ENCODE measurements at places on chromosomes 12 and 14.
A peak's percentile ranks its signal among the peaks of the same experiment; 100 is the strongest.

DNA sequence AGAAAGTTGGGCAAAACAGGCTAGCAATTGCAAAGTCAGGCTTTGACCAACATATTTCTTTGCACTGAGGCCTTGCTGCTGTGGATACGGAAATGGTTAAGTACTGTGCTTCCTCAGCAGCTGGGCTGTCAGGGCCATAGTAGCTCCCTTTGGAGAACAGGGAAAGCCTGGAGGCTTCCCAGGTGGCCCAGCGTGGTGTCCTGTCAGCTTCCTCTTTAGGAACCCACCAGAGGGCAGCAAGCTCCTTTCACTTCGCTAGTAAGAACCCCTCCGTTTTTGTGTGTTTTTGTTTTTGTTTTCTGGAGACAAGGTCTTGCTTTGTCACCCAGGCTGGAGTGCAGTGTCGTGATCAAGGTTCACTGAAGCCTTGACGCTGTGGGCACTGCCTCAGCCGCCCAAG is 1.7 kb upstream of the CFAP251 start:
- no peak for DNase-seq

- DNase-seq: no peak
Measured at GRCh38 chr12:50926415-50926814, 25.9 kb upstream of the HIGD1C start.

- DNase-seq: no peak
Measured at GRCh38 chr12:80373666-80374065, 70.4 kb upstream of the PTPRQ start.

- no peak for DNase-seq
Measured at GRCh38 chr12:118689793-118690192, 291.5 kb upstream of the SRRM4 start.

- no peak for DNase-seq
Measured at GRCh38 chr12:105481392-105482300, 151.2 kb downstream of the C12orf75 start.

GRCh38 chr14:96062506-96062905 is 23.3 kb downstream of the C14orf132 start:
- DNase-seq: no peak

DNA sequence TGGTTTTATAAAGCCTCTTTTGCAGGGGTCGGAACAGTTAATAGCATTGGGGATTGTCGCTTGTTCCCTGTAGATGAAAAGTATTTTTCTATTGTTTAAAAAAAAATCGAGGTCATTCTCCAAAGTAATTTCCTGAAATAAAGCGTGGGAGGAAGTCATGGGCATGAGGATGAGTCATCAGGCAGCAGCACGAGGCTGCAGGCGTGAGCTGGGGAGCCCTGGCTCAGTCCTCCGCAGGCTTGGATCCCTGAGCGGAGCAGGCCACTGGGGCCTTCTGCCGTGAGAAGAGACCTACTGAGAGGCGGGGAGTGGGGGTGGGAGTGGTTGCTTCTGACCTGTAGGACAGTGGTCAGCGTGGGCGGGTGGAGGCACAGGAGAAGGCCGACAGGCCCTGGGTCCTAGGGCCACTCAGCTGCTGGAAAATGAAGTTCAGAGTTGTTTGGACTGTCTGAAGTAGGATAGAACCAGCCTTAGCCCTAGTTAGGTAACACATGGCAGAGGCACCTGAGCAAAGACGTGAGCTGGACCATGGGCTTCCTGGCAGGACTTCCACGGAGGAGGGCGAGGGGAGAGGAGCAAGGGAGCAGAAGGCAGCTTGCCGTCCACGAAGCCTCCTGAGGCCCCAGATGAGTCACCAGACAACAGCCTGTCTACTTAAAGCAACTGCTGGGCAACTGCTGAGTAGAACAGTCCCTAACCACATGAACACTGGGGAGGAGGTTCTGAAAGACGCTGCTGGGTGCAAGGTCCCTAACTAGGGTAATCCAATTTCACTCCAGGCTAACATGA is 21.1 kb upstream of the LGALS3 start:
- no peak for DNase-seq

- DNase-seq: no peak
Measured at GRCh38 chr12:106249411-106250135, 1.8 kb upstream of the CKAP4 start.

- no peak for DNase-seq
Measured at GRCh38 chr14:72305561-72305960, 373.3 kb downstream of the RGS6 start.

GRCh38 chr12:82473111-82473754 is 114.9 kb downstream of the METTL25 start:
- no peak for DNase-seq

DNA sequence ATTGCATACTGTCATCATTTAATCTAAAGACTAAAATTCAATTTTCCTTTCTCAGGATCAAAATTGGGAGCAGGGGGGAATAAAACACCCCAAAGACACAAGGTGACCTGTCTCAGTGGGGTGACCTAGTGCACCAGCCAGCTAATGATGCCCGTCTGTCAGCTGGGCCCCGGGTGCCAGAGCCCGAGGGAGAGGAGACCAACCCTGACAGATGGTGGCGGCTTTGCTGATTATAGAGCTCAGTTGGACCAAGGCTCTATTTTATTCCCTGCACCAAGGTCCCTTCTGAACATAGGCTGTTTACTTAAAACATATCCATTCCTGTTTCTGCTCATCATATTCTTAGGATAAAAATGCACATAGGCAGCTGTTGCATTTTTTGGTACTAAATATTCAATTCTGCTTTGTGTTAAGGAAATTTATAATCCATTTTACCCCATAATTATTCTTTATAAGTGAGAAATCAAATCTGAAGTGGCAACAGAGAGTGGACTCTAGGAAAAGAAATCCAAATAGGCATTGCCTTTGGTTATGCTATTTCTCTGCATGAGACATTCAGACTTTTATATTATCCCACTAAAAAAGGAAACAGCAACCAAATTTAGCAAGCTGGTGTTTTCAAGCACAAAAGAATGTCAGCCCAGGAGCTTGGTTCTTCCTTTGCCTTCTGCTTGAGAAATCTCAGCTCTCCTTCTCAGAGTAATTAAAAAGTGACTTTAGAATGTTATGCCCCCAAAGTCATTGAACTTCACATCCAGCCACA is 96.8 kb upstream of the IFNG-AS1 start:
- no peak for DNase-seq

GRCh38 chr12:85829391-85829790 is 6.8 kb downstream of the RASSF9 start:
- DNase-seq: no peak

DNA sequence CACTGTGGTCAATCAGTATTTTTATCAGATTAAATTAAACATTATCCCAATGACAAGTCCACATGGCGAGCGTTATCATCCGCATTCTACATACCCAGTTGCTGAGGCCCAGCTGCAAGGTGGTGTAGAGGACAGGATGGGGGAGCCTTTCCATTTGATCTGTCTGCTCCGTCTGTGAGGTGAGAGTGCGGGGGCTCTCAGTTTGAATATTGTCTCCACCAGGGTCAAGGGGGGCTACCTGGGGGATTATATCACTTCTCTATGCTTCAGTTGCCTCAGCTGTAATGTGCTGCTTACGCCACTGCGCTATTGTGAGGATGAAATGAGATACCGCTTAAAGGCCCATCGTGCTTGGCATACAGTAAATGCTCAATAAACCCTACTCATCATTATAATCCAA is 1106.0 kb downstream of the BCL11B start:
- DNase-seq: no peak

DNA sequence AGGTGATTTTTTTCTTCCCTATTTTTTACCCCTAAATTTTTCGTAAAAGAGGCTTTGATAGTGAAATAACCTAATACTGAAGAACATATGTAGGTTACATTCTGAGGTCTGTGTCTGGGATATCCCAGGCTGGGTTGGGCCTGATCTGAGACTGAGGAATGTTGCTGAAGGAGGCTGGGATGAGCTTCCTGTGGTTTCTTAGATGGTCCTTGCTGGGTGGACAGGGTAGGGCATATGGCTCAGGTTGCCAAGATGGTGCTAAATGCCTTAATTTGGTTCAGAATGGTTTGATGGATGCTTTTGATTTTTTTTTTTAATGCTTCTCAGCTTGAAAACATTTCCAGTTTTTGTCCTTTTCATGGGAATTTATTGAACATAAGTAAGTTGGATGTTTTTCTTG is 124.6 kb upstream of the PMCH start:
- no peak for DNase-seq

GRCh38 chr14:57712102-57712501 is 153.8 kb downstream of the SLC35F4 start:
- DNase-seq: no peak

DNA sequence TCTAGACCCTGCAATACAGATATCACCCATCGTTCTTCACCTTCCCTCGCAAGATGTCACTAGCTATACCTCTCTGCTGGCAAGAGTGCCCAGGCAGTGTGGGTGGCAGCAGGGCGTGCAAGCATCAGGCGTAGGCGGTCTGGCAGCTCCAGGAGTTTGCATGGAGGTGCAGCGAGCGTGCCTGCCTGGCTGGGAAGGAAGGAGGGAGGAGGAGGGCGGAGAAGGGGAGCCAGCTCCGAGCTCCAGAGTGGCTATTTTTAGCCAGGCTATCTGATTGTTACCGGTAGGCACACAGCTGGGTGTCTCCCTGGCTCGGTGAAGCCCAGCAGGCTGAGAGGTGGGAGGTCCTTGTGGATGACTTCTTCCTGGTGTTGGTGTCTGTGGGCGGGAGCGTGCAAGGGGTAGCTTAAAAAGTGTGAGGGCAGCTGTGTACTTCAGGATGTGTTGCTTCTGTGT is 6.2 kb downstream of the FOXJ2 start:
- peak; percentile 56 for DNase-seq

DNA sequence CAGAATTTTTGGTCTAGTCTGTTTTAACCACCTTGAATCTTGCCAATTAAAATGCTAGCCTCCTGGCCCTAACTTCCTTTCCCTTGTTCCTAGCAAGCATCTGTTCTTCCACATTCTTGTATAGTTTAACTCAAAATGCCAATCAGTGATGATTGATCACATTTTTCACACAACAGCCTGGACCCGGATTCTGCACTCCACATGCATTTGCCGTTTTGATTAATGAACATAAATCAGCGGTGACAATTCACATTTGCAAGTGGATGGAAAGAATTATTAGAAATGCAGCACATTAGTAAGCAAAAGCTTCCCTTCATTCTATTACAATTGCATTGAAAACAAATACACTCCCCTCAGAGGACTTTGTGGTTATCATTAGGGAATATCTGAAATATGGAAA is 83.4 kb downstream of the PDZRN4 start:
- no peak for DNase-seq

GRCh38 chr14:64191756-64192155 is 102.4 kb downstream of the ESR2 start:
- no peak for DNase-seq

GRCh38 chr14:69879175-69880043 is at the start of gene SMOC1:
Gene SMOC1 (plus strand): TSS chr14:69879416. CDS start chr14:69879679, 263 bp downstream.
- DNase-seq: peak; percentile 73

DNA sequence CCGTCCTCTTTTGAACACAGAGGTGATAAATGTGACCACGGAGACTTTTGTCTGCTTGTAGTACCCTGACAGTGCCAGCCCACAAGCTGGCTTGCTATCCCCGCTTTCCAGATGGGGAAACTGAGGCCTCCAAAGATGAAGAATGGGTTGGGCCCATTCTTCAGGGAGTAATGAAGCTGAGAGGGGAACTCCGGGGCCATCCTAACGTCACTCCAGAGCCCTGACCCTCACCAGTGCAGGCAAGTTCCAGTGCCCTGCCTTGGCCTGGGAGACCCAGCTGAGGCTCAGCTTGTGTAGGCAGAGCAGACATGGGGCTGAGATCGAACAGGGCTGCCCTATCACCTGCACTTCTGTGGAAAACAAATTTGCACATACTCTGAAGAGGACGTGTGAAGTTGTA is 277.1 kb downstream of the DPF3 start:
- DNase-seq: no peak

DNA sequence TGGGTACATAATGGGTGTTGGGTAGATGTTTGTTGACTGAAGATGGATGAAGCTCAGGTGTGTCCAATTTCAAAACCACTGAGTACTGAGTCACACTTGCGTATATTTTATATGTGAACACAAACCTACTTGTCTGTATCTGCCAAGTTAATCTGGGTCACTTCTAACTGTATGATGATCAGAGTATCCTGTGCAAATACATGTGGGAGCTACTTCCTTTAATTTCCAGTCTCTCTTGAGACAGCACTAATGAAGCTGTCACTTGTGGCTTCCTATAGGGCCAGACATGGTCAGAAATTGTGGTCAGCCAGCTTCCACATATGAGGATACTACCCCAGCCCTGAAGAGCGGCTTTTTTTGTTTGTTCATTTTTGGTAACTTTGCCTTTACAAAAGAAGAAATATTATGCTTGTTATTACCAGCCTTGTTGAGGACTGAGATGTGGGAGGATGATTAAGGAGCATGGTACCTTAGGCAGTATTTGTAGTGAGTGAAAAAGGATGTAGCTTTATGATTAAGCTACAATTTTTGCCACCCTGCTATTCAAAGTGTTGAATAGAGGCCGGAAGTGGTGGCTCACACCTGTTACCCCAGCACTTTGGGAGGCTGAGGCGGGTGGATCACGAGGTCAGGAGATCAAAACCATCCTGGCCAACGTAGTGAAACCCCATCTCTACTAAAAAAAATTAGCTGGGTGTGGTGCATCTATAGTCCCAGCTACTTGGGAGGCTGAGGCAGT is 32.4 kb downstream of the PLXNC1 start:
- no peak for DNase-seq
